Thoracic aorta (tissue), 2 donors: ENCODE measurements at places on chromosomes 1 and 21.

- no peak for DNase-seq
Observed at GRCh38 chr1:41109310-41110197, 88.0 kb upstream of the SLFNL1 start.

GRCh38 chr1:162087574-162087973 is 18.1 kb downstream of the NOS1AP start:
- DNase-seq: no peak

- DNase-seq: no peak
Observed at GRCh38 chr1:239952348-239953308, 139.1 kb upstream of the FMN2 start.

DNA sequence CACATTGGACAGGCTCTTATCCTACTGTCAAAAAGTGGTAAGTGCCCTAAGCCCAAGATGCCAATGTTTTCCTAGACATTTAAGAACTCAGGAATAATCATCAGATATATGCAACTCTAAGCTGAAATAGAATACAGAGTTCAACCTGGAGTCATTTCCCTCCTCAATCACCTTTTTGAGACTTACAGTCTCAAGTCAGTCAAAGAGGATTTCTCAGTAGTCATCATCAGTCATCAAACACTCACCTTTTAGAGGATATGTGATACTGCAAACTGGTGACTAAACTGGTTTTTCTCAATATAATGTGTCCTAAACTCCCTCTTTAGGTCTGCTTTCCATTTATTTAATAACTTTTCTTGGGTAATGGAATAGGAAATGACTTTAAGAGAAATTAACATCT is 145.3 kb upstream of the ADAMTS5 start:
- DNase-seq: no peak

GRCh38 chr1:19534281-19534680 is 48.9 kb upstream of the CAPZB start:
- no peak for DNase-seq

DNA sequence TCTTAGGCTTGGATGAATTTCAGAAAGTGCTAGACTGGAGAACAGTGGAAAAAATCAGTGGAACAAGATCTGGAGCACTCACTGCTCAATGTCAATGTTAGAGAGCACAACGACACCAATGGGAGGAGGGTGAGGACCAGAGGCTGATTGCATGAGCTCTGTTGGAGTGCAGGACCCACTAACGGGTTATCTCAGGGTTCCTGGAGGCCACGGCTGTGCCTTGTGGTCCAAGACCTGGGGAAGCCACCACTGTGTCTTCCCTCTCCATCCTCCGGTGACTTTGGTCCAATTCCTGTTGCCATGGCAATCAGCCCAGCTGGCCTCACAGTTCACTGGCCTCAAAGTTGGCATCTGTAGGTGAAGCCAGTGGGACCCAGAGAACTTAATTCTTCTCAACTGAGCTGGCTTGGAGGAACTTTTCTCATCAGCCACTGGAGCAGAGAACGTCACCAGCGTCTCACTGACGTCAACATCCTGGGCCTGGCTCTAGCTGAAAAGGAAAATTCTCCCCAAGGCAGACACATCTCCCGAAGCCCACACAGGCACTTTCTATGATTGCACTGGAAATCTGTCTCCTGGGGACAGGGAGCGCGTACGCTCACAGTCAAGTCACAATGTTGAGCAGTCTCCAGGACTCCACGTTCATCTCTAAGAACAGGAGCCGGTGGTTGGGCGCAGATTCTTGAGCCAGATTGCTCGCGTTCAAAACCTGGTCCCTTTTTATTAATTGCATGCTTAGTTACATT is 21.9 kb upstream of the GPR157 start:
- no peak for DNase-seq

- no peak for DNase-seq
Observed at GRCh38 chr1:160838888-160839287, 23.8 kb downstream of the CD244 start.

GRCh38 chr1:62358665-62359373 is 39.6 kb upstream of the KANK4 start:
- DNase-seq: no peak

- no peak for DNase-seq
Observed at GRCh38 chr1:97875996-97876395, 44.8 kb downstream of the DPYD start.

DNA sequence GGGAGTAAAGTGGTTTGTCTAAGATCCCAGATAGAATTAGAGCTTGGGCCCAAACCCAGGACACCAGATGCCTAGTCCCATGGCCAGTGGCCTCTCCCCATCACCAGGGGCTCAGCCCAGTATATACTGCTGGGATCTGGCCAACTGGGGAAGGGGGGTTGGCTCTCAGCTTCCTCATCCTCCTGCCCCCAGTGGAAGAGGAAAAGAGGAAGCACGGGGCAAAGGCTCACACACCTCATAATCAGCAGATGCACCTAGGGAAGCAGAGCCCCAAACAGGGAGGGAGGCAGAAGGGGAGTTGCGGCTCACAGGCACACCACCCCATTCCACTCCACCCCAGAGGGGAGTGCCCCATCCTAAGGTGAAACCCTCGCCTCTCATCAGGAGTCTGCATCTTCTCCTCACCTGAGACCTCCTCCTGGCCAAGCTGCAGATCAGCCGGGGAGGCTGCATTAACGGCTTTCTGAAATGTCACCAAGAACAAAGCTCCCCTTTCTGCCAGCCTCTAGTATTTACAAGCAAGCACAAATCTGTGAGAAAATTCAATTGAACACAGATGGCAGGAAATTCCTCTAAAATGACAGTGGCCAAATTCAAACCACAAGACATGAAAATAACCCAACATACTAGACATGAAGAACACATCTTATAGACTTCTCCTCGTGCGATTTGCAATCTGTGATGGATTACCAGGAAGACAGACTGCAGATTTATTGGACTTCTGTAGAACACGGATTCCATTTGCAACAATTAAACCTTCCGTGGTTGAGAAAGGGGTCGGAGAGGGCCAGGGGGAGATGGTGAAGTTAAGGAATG is 82.8 kb downstream of the GLIS1 start:
- DNase-seq: no peak

- no peak for DNase-seq
Observed at GRCh38 chr1:168163670-168164069, 15.1 kb upstream of the TIPRL start.

GRCh38 chr1:180269645-180270529 is 39.8 kb downstream of the LHX4 start:
- no peak for DNase-seq

DNA sequence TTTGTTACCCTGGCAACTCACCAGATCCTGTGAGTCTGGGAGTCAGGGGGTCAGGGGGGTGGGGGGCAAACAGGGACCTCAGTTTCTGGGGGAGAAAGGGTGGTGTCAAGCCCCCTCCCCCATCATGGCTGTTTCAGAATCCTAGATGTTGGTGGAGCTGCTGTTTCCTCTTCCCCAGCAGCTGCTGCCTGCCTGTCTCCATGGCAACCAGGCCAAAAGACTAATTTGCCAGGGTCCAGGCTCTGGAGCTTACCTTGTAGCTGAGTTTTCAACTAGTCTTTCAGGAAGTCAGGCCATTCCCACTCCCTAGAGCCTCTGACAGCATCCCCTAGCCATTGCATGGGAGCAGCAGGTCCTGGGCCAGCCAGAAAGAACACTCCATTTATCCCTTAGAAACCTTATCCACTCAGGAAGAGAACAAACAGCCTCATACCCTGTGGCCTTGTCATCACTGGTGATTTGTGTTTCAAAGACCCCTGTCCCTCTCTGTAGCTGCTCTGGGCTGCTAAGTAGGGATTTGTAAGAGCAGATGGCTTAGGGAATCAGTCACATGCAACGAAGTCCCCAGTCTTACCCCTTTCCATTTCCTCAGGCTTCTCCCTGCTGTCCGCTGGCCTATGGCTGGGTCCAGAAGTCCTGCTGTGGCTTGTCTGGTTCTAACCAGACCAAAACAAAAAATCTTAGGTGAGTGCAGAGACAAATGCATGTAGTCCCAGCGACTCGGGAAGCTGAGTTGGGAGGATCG is 21.5 kb upstream of the STMN1 start:
- no peak for DNase-seq

GRCh38 chr1:79914896-79915295 is 908.4 kb upstream of the ADGRL4 start:
- DNase-seq: no peak

- DNase-seq: no peak
Observed at GRCh38 chr1:109112056-109112651, 1.8 kb upstream of the ELAPOR1 start.

- no peak for DNase-seq
Observed at GRCh38 chr1:162671664-162672410, 39.6 kb downstream of the DDR2 start.

DNA sequence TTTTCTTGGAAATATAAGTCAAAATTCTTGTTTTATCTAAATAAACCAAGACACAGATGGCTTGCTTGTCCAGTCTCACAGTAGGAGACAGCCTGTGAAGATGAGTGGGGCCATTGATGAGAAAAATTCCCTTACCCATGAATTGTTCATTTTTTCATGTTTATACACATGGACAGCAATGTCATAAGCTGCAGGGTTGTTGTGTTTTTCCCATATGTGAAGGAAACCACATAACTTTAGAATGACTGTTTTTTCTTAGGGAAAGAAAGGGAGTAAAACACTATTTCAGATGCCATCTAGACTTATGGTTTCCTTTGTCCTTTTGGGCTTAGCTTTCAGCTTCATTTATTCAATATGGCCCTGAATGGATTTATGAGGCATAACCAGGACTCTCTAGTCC is 622.5 kb upstream of the NR5A2 start:
- DNase-seq: no peak

GRCh38 chr1:235416662-235417049 is 49.4 kb downstream of the TBCE start:
- no peak for DNase-seq

DNA sequence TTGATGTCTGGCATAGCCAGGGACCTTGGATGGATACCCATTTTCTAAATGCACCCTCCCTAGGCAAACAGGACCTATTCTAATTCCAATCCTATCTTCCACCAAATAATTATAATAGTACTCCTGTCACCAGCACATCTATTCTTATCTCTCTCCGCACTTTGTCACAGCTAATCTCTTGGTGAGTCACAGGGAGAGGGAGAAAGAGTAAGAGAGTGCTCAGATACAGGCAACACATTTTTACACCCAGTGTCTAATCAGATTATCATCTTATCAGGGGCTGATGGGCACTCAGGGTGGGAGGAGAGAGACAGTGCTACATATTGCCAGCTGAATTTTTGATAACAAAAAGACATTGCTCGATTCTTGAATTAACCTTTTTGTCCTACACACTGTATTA is 275.0 kb upstream of the BEND5 start:
- no peak for DNase-seq

DNA sequence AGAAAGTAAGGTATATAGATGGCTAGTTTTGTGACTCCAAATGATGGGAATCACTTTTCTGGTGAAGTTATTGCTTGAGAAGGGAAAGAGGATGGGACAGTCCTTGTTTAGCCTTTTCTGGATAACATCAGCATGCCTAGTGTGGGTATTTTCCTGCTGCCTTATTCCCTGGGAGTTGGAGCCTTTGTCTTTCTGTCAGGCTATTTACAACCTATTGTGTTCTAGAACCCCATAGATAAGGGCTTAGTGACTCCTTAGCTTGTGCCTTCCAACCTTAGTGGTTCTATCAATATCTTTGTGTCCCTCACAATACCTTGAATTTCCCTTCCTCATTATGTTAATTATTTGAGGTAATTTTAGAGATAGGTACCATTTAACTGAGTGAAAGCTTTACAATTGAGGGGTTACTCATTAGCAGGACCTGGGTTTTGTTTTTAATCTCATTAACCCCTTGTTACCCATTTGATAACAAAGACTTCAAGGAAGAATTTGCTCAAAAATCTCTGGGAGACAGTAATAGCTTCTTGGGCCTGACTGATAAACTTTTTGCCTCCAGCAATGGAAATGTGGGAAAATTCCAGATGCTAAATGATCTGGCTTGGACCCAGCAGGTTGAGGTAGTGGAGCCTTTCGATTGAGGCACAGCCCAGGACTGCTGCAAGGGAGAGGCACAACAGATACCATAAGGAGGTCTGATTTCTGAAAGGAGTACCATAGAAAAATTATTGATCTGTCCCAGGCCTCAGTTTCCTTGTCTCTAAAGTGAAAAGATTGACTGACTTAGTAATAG is 49.0 kb downstream of the CACHD1 start:
- no peak for DNase-seq

- DNase-seq: no peak
Observed at GRCh38 chr1:107147843-107148242, 7.0 kb downstream of the NTNG1 start.

DNA sequence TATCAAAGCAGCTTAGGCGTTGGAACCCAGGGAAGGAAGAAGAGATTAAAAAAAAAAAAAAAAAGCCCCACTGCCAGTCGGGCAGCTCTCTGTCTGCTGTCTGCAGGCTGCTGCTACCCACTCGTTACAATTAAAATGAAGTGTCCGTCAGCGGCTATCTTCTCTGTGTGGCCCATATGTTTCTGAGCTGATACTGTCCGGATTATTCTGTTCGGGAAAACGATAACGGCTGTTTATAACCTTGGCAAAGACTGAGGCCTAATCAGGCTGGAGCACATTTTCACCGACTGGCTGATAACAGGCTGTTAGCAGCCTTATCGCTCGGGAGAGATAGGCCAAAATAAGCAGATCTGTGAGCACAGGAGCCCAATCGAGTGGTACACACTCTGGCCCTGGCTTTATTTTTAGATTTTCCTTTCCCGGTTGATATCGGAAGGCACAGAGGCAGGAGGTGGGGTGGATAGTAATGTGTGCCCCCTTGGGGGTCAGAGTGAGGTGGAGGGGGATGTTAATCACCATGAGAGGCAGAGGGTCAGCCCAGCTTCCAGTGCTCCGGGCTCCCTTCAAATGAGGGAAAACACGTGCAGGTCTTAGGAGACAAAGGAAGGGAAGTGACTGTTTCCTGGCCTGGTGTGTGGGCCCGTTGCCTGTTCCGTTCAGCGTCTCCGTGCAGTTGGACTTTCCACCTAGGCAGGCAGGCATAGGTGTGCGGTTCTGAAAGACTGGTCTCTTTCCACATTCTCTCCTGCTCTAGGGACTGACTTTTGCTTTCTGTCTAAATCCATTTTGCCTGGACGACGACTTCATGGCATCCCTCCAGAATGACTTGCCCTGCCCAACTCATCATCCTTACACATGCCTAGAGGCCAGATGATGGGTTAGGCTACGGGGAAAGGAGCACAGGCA is 153.4 kb downstream of the PBX1 start:
- no peak for DNase-seq

DNA sequence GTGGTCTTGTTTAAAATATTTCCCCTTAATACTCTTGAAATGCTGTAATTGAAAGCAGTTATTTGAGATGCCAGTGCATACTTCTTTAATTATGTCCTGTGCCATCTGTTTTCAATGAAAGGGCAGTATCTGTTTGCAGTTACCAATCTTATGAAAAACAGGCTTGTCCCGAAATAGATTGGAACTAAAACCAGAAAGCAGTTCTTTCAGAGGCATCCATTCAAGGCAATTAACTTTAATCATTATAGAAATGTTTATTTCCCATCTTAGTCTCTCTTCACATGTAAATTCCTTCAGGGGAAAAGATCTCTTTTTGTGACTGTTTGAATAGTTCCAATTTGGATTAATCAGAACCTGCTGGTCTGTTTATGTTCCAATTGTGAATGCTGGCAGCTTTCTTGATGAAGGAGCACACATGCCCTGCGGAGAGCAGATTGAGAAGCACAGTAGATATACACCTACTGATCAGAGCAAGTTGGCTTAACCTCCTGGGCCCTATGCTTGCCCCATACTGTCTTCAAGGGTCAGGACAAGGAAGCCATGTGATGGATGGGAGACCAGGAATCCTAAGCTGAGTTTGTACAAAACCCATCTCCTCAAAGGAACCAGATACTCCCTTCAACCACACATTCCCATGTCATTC is 41.6 kb upstream of the MROH9 start:
- no peak for DNase-seq
